ENCODE measurements at places on chromosomes 2 and 18.

- DNase-seq: no peak
These were observed 94.6 kb upstream of the PELI1 start for GRCh38 chr2:64238799-64239198.

DNA sequence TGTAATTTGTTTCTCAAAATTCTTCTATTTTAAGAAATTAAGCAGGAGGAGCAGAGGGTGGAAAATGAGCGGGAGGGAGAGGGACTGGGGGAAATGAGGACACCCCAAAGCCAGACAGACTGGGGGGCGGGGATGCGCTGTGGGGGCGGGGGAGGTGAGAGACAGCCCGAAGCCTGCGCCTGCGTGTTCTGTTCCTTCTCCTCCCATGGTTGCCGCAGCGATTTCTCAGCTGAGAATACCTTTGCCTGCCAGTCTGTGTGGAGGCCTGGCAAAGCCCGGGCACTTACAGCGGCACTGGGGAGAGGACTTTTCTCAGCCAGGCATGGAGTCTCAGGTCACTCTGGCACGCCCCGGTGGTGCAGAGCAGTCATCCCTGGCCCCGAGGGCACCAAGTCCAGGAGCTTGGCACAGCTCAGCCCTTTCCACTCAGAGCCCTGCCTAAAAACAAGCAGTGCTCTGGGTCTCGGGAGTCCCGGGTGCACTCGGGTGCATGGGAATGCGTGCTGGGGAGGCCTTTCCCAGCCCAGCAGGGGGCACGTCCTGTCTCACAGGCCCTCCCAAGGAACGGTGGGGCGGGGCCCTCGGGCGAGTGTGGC, 289.3 kb upstream of the HS6ST1 start:
- DNase-seq: peak; percentile 98

DNA sequence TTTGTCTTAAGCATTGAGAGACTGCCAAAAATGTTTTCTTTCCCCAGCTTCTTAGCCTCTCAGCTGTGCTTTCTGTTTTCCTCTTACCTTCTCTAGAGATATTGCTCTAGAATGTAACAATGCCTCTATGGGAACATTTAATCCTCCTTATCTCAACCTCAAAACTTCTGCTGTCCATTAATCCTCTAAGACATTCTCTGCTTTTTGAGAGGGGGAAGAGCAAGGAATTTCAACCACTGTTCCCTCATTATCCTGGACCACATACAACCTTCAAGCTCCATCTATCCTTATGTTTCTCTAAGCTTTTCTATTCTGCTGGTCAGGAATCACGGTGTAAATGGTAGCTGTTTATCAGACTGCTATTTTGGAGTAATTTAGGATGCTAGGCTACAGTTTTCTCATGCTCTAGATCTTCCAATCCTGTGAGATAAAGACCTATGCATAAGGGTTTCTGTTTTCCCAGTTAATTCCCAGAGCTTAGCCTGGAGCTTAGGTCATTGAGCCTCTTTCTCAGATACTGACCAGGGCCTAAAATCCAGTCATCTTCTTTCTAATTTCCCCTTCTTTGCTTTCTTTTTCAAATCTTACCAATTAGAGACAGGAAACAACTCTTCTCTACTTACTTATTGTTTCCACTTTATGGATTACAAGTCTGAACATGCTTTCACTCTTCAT, 282.0 kb downstream of the CALCRL start:
- DNase-seq: no peak

DNA sequence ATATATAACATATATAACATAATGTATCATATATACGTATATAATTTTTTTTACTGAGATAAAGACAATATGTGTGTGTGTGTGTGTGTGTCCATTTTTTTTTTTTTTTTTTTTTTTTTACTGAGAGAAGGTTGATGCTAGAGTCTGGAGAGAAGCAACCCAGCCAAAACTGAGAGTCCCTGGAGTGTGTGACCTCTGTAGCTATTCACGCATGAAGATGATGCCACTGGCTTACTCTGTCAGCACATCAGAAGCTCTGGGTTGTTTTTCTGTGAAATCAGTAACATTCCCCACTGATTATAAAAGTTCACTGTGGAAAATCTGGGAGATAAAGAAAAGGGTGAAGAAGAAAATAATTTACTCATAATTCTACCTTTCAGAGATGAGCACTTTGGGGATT, 27.2 kb downstream of the CCDC195 start:
- no peak for DNase-seq

DNA sequence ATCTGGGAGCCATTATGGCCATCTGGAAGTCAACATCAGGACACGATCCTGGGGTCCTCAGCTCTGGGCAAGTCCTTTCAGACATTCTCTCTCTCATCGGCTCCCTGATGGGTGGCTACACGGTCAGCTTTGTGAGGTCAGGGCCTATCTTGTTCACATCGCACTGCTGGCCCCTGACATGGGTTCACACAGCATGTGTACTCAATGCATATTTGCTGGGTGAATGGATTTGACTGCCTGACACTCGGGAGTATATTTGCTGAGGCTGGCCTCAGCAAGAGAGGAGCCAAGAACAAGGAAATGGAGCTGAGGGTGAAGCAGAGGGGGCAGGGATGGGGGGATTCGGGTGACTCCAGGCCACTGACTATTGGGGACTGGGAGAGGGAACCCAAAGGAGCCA, 50.5 kb downstream of the SLC4A5 start:
- DNase-seq: no peak

All from thyroid gland (tissue), 4 donors.